ENCODE measurements at places on chromosomes 1 and 21.

DNA sequence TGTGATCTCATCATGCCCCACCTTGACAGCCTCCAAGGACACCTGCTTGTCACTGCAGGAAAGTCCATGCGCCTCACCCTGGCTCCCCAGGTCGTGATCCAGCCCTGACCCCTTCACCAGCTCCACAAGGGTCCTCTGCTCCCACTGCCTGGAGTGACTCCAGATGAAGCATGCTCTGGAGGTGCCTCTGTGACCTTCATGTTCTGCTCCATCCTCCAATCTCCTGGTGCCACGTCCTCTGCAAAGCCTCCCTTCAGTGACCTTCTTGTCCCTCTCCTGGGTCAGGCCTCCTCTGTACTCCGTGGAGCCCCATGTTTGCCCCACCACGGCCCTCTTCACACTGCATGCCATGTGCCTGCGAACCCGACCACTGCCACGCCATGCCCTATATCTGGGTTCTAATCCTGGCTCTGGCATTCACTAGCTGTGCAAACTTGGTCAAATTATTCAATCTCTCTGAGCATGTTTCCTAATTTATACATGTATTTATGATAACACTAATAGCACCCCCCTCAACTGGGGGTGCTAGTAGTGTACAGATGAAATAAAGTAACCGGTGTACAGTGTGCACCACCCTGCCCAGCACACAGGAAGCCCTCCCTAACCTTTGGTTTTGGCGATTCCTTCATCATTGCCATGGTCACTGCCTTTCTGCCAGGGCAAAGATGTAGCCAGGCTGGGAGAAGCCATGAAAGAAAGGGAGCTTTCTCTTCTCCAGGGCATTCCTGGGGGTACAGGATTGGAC is 77.4 kb downstream of the STUM start:
- no peak for DNase-seq

- no peak for DNase-seq
Measured at GRCh38 chr1:53280496-53280895, 42.2 kb upstream of the MAGOH start.

- no peak for DNase-seq
Measured at GRCh38 chr21:42861848-42862400, 17.4 kb downstream of the WDR4 start.

GRCh38 chr1:232012773-232013386 is 386.3 kb downstream of the DISC1 start:
- no peak for DNase-seq

- no peak for DNase-seq
Measured at GRCh38 chr21:28604946-28605537, 387.6 kb downstream of the LTN1 start.

DNA sequence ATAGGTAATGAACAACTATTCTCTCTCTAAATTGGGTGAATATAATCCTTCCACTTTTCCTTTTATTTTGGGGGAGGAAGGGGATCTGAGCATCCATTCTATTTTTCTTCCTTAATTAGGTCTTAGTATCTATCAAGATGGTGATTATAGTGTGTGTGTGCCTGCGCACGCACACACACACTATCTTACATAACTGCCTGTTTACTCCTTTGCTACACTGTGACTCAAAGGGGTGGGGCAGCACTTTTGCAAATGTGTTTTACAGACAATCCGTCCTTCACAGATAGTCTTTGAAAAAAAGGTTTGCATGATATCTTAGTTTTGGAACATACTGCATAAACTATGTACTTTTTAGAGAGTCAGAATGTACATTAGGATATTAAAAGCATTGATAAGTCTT is 191.5 kb downstream of the SDCCAG8 start:
- no peak for DNase-seq

GRCh38 chr1:191240925-191241324 is 763.3 kb upstream of the BRINP3 start:
- no peak for DNase-seq

DNA sequence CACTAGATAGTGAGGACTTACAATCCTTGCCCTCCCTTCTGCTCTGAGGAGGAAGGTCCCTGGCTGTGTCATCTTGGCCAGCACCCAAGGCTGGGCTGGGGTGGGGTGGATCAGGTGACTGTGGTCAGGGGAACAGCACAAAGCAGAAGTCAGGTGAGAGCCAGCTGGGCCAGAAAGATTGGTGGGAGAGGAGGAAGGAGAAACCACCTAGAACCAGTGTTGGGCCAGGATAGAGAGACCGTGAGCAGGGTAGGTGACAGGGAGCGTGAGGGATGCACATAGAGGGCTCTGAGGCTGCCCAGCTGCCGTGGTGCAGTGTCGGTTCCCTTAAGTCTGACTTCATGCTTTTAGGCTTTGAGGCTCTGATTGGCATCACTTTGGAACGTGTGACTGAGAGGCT is 22.7 kb downstream of the NCF2 start:
- no peak for DNase-seq

DNA sequence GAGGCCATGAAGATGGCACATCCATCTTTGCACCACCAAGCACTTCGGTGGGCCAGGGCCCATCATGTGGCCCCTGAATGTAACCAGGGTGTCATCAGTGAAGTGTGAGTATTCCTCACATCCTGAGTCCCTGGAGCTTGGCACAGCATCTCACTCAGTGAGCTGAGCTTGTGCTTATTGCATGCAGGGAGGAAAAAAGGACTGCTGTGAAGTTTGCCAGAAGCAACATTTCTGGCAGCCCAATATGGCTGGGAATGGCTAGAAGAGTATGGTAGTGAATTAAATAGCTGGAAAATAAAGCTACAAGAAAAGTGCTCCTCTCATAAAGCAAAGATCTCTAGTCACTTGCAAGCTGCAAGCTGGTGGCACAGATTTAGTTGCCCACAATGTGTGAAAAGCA is 109.3 kb downstream of the TNFSF18 start:
- no peak for DNase-seq

- no peak for DNase-seq
Measured at GRCh38 chr21:38307771-38308531, 51.2 kb downstream of the KCNJ15 start.

DNA sequence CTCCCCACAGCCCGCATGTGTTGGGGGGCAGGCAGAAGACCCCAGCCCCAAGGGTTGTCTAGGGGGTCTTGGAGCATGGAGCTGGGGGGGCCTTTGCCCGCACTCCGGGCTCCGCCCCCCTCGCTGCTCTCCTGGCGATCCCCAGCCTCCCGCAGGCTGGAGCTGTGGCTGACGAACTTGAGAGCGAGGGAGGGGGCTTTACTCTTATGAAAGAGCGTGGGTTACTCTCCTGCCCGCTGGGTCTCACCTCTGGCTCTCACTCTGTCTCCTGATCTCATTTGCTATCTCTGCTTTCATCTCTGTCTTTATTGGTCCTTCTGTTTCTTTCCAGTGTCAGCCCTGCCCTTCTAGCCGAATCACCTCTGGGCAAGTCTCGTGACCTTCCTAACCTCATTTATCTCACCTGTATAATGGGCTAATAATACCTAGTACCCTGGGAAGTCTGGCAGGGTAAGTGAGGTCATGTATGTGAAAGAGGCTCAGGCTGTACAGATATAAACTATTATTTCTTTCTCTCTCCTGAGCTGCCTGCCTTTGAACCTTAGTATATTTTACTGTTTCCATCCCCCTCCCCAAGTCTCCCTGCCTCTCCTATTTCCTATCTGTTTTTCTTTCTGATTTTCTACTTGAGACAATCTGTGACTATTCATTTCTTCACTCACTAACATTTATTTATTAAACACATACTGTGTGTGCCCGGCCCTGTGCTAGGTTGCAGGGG is 731 bp downstream of the EFNA4 start:
- DNase-seq: no peak

DNA sequence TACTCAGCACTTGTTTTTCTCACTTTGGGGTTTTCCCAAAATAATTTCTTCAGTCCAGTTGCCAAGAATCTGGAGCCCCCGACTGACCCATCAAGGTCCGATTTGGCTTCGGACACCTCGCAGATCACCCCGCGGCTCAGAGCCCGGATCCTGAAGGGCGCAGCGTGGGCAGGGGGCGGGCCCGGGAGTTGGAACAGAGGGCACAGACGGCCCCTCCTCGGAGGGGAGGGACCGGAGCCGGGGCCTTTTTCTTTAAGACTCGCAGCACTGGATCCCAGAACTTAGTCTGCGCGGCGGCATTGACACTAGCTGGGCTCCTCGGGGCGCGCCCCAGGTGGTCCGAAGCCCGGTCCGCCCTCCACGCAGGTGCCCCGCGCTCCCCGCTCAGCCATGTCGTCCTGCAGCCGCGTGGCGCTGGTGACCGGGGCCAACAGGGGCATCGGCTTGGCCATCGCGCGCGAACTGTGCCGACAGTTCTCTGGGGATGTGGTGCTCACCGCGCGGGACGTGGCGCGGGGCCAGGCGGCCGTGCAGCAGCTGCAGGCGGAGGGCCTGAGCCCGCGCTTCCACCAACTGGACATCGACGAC is at the start of gene CBR3:
TSS of gene CBR3 (plus strand) at position 277 of the 588 bp plus-strand sequence. CDS start at position 391, 114 bp downstream.
- DNase-seq: no peak

GRCh38 chr1:21946836-21947587 is 9.9 kb upstream of the HSPG2 start:
- no peak for DNase-seq

DNA sequence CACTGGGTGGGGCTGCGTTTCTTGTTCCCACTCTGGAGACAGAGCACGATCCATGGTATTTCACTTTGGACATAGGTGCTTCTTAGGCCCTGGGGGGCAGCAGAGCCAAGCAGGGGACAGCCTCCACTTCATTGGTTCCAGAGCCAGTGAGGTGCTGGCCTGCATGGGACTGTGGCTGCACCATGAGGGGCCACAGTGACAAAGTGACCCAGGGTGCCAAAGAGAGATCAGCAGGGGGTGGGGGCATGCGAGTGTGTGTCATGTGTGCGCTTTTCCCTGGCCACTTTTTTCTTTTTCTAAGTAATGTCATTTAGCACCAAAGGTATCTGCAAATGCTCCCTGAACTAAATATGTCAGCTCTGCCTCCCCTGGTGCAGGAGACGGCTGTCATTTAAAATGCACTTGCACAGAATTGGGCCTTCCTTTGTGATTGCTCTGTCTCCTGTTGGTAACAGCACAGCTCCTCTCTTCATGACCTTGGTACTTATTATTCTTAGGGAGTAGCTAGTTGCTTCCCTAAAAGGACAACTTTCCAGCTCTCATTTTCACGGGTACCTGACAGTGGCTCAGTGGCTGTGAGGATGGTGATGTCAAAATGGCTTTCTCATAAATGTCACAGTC is 75.5 kb upstream of the VAMP3 start:
- no peak for DNase-seq

DNA sequence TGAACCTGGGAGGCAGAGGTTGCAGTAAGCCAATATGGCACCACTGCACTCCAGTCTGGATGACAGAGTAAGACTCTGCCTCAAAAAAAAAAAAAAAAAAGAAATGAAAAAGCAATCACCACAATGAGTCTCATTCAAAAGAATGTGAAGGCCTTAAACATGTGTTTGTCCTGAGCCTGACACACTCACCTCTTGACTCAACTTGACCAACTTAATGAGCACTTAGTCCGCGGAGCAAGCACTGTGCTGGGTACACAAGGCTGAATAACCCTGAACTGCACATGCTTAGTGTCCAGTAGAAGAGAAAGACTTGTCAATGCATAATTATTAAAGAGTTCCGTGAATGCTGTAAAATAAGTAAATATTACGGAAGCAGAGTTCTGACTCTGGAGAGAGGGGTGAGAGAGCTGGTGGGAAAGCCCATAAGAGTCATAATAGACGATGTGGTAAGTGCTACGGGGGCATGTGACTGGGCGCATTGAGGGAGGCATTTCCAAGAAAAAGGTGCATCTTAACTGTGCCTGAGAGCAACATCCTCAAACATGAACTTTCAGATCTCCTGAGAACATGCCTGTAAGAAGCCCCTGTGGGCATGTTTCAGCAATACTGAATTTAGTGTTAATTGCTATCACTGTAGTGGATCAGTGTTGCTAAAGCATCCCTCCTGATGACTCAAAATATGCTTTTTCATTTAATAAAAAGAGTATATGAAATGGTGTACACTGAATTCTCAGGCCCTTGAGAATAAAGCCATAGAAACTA is 27.2 kb downstream of the MCOLN2 start:
- DNase-seq: no peak

DNA sequence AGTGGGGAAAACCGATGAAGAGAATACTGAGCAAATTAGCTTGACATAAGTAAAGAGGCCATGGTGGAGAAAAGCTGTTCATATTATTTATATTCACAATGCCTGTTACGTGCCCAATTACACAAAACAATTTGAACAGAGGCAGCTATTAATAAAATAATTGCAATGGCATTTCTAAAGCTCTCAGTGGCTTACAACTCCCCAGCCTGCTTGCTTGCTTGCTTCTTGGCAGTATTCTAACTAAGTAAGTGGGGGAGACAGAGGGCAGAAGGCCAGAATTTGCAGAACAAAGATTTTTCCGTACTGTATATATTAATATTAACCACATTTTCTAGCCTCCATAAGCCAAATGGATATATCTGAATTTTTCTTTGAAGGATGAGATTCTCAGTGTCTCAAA is 12.9 kb downstream of the PTPN14 start:
- no peak for DNase-seq

GRCh38 chr1:47241114-47242113 is 9.4 kb upstream of the TAL1 start:
- no peak for DNase-seq

- no peak for DNase-seq
Measured at GRCh38 chr1:3027611-3028371, 6.5 kb downstream of the ACTRT2 start.

DNA sequence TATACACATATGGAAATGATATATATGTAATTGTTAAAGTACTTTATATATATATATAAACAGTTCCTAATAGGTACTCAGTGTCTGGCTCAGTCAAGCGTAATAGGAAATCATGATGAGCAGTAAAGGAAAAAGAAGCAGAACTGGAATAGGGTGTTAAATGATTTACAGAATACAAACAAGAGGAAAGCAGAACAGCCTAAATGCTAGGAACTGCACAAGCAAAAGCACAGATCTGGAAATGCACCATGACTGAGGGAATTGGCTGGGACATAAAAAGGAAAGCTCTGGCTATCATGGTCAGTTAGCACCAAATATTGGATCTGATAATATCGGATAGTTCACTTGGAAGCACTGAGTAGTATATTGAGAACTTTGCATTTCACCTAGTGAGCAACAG is 51.8 kb downstream of the SLC44A5 start:
- no peak for DNase-seq

DNA sequence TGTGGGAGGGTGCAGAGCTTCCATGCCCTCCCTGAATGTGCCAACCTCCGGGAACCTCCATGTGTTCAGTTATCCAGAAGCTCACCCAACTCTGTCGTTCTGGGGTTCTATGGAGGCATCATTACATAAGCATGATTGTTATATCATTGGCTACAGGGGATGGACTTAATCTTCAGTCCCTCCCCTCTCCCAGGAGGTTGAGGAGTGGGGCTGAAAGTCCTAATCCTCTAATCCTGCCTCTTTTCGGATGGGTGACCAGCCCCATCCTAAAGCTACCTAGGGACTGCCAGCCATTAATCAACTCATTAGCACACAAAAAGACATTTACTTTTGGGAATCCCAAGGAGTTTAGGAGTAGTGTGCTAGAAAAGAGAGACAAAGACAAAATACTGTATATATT is 32.0 kb upstream of the PSEN2 start:
- DNase-seq: no peak

DNA sequence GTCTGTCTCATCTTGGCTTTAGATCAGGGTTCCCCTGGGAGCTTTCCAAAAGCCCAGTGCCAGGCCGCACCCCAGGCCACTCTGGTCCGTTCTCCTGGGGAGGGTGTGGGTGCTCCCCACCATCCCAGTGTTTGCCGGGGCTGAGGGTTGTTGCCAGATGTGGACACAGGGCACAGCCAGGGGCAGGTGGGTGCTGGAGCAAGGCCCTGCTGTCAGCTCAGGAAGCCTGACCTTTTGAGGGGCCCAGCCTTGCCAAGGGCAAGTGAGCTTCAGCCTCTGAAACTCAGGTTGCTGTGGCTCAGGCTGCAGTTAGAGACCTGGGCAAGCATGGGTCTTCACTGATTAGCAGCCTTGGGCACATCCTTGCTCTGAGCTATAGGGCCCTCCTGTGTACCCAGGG is 22.8 kb upstream of the ZBTB21 start:
- no peak for DNase-seq

Measured in SW 1271 (cell line).